AG08395 (cell line): ENCODE measurements at places on chromosomes 2 and 18.

GRCh38 chr2:719191-719590 lies 42.0 kb upstream of the TMEM18 start:
- no peak for DNase-seq

- DNase-seq = no peak
These were observed 16.2 kb downstream of the PSTPIP2 start for GRCh38 chr18:46055838-46056230.

GRCh38 chr18:78414302-78414701 lies 565.3 kb upstream of the SALL3 start:
- no peak for DNase-seq

DNA sequence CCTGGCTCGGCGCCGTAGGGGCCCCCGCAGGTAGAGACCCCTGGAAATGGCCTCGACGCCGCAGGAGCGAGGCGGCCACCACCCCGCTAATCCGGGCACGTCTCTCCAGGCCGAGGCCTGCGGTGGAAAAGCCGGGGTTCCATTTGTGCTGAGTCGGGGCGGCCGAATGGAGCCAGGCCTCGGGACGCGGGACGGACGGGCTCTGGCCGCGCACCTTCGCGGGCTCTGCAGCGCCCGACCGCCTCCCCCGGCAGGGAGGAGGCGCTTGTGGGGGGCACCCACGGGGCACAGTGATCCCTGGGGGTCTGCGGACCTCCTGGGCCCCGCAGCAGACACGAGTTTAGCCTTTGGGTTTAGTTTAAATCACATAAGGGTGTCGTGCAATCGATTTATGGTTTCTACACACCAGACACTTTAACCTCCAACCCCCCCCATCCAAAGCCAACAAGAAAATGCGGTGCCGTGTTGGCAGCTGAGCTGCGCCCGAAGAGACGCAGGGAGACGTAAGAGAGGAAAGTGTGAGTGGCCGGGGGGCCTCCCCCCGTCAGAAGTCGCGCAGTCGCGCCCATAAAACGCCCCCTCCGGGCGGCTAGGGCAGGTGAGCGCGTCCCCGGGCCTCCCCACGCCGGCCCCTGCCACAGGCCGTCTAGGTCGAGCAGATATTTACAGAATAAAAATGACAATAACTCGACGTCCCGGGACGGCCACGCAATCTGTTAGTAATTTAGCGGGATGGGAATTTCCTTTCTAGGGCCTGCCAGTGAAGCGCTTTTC lies 1.0 kb upstream of the NFATC1 start:
- peak; percentile 61 for DNase-seq
